ENCODE measurements at places on chromosomes 5 and 9. TPM values are rescaled to one million over a fixed set of nuclear protein-coding genes. Genes with fewer than 3 reads are reported as not detected.

GRCh38 chr5:133506181-133506580, 106.2 kb downstream of the FSTL4 start:
- H3K4me1 ChIP-seq = no peaks in the 10 kb centered on the region
- no peaks in the 10 kb centered on the region for H3K36me3 ChIP-seq
- no peak overlapping the region for H3K4me3 ChIP-seq
- DNase-seq = no peak

Gene PLK2
- 7.2 TPM for total RNA-seq

- DNase-seq = no peak
- no peaks in the 10 kb centered on the region for H3K36me3 ChIP-seq
- no peak overlapping the region for H3K4me3 ChIP-seq
Observed at GRCh38 chr5:173191561-173191960, 43.4 kb downstream of the NKX2-5 start.

Gene BNIP1
- 9.3 TPM for total RNA-seq

Data from psoas muscle (tissue), 8 donors.